ENCODE measurements at places on chromosomes 2 and 18. TPM values are rescaled to one million over a fixed set of nuclear protein-coding genes. Genes with fewer than 3 reads are reported as not detected.

DNA sequence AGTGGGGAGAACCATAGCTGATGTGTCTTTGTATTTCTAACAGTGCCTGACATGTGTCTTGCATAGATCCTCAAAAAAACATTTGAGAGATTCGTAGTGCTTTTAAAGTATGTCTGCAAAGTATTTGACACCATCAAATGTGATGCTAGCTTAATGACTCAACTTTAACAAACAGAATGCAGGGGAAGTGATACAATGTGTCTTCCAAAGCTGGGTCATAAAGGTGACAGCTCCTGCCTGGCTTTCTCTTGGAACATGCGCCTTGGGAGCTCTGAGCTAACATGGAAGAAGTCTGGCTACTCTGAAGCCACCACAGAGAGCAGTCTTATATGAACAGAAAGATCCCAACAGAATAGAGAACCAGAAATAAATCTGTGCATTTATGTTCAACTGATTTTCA is 78.2 kb downstream of the C1D start:
- DNase-seq, result no peak

DNA sequence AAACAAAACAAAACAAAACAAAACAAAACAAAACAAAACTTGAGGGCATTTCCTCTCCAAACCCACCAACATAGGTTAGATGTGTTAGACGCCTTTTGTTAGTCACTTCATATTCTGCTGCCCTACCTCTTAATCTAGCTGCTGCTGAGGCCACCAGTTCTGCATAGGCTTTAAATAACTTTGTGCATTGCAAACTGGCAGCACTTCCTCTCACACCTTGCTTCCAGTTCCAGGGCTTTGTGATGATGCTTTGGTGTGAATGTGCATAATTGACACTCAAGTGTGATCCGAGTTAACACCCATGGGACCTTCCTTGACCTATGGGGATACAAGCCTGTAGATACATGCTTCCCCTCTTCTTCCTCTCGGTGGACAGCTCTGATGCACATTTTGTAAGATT is 2.3 kb upstream of the SERPINB11 start:
- no peak for DNase-seq

- no peak for DNase-seq
Measured at GRCh38 chr2:231600619-231601355, 8.1 kb downstream of the TEX44 start.

DNA sequence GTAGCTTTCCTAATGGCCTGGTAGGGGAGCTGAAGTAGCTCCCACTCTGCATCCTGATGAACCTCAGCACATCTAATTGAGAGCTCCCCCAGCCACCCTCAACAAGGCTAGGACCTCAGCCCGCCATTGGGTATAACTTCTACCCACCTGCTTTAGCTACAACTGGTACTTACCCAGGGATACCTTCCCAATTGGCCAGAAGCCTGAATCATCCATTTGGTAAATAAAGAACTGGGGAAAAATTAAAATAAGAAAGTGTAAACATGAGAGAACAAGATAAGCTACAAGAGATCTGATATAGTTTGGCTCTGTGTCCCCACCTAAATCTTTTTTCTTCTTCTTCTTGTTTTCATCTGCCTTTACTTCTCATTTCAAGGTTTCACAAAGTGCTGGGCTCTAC is 372.0 kb downstream of the CMPK2 start:
- no peak for DNase-seq

DNA sequence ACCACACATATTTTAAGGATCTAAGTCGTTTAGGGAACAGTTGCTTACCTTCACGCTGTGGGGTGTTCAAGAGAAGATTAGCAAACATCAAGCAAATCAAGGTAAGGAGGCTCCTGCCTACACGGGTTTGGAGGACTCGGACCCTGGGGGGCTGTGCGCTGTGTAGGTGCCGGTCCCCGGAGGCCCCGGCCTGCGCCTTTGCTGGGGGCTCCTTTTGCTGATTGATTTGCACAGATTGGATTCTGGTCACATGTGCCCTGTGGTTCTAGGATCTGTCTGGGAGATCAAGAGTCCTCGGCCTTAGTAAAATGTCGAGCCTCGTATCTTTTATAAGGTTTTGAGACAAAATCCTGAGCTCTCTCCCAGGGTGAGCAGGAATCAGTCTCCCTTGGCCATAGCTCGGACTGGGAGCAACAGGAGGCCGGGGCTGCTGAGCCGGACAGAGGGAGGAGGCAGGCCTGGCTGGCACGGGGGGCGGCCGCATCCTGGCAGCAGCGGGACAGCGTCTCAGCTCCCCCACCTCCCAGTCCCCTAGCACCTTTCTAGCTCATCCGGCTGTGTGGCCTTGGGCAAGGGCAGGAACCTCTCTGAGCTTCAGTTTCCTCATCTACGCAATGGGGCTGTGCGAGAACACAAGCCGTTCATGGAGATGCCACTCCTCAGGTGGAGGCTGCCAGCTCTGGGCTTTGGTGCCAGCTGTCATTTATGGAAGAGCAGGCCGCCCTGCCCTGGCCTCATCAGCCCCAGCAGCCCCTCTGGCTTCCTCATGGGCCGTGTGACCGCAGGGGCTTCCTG is 147.2 kb downstream of the MBP start:
- DNase-seq, result no peak

DNA sequence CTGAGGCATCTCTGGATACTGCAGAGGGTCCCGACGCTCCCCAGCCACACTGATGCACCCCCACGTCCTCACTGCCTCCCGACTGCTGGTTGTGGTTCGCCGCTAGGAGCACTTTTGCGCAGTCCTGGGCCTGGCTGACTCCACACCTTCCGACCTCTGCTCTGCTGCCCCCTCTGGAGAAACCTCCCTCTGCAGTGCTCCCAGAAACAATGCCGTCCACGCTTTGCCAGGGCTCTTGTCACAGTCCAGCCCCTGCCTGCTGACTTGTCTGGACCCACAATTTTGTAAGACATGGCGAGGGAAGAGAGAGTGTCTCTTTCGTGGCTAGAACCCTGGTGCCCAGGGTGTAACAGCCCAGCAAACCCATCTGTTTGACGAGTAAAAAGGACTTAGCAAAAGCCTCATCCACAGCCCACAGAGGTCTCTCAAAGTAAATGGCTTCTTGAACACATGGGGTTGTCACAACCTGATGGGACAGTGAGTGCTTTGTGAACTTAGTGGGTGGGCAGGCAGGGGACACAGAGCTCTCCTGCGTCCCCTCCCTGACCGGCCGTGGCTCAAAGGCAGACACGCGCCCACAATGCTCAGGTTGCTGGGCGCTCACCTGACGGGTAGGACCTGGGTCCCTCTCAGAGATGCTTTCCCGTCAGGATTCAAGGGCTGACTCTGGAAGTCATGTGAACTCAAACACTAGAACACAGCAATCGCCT is 4.0 kb downstream of the COPS9 start:
- no peak for DNase-seq

- peak; percentile 2 for DNase-seq
Measured at GRCh38 chr2:187874786-187875185, 320.6 kb upstream of the TFPI start.

- DNase-seq, result no peak
Measured at GRCh38 chr2:218745160-218745558, 34.5 kb downstream of the TTLL4 start.

DNA sequence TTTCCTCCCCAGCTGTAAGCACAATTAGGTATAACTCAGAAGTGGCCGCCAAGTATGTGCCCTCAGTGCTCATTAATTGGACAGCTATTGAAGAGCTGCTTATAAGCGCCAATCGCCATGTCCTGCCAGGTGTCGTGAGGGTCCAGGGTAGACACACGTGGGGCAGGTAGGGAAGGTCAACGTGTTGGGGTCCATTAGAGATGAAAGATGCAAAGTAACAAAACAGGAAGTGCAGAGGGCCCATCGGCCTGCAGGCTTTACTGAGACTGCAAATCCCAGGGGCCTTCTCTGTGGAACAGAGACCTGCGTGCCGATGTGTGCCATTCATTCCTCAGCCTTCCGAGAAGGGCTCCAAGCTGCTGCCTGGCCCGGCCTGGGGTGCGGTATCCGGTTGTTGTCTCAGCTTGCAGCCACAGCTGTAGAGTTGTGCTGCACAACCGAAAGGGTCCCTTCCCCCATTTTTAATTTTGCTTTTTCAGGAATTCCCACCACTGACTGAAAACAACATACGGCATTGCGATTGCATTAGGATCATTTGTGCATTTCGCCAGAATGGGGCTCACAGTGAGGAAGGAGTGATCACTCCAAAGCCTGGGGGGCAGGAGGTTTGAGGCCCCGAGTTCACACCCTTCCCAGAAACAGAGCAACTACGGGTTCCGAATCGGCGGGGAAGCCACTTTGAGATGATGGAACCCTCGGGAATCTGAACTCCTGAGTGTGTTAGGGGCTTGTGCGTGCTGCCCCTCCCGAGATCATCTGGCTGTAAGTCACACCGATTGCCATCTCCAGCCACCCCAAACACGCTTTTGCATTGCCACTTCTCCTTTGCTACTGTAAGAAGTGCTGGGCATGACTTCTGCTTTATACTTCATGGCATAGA is 94.3 kb downstream of the TSHZ1 start:
- no peak for DNase-seq

DNA sequence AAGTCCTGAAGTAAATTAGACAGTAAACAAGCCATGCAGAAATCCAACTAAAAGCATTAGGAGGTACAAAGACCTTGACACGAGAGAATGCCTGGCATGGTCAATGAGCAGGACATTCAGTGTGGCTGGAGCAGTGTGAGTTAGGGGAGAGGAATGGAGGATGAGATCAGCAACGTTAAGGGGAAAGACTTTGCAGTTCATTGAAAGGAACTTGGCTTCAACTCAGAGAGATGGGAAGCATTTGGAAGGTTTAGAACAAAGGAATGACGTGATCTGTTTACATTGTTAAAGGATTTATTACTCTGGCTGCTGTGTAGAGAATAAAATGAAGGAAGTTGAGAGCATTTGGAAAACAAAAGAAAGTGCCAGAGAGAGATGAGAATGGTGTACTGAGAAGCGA is 621.3 kb downstream of the XIRP2 start:
- DNase-seq, result peak; percentile 81

GRCh38 chr18:44986933-44987332 is 306.2 kb downstream of the SETBP1 start:
- no peak for DNase-seq

- no peak for DNase-seq
Measured at GRCh38 chr2:62545261-62545660, 39.3 kb upstream of the TMEM17 start.

DNA sequence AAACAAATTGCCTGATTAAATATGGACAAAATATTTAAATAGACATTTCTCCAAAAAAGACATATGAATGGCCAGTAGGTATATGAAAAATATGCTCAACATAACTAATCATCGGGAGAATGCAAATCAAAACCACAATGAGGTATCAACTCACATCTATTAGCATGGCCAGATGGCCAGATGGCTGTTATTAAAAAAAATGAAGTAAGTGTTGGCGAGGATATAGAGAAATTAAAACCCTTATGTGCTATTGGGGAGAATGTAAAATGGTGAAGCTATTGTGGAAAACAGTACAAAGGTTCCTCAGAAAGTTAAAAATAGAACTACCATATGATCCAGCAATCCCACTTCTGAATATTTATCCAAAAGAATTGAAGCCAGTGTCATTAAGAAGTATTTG is 272.3 kb upstream of the ZNF804A start:
- DNase-seq, result no peak

NETO1 gene
- 0.42 TPM for polyA plus RNA-seq

RAB6C gene
- polyA plus RNA-seq, result not detected

STRADB gene
- 14.9 TPM for polyA plus RNA-seq

PRADC1 gene
- polyA plus RNA-seq, result 23.1 TPM

ITGA6 gene
- 12.5 TPM for polyA plus RNA-seq

CNTNAP5 gene
- not detected for polyA plus RNA-seq

C2orf80 gene
- not detected for polyA plus RNA-seq

ZSWIM2 gene
- polyA plus RNA-seq, result 0.09 TPM
